ENCODE measurements at places on chromosomes 3 and 15. TPM values are rescaled to one million over a fixed set of nuclear protein-coding genes. Genes with fewer than 3 reads are reported as not detected.

IL20RB gene
- 1.1 TPM for total RNA-seq

CAMK2N2 gene
- total RNA-seq, result 5.0 TPM

GRCh38 chr3:116391296-116392201, 53.7 kb downstream of the LSAMP start:
- H3K4me1 ChIP-seq, result no peaks in the 10 kb centered on the region
- H3K27ac ChIP-seq, result no peak overlapping the region
- H3K36me3 ChIP-seq, result no peaks in the 10 kb centered on the region
- no peak for DNase-seq
- H3K4me3 ChIP-seq, result no peak overlapping the region

DNA sequence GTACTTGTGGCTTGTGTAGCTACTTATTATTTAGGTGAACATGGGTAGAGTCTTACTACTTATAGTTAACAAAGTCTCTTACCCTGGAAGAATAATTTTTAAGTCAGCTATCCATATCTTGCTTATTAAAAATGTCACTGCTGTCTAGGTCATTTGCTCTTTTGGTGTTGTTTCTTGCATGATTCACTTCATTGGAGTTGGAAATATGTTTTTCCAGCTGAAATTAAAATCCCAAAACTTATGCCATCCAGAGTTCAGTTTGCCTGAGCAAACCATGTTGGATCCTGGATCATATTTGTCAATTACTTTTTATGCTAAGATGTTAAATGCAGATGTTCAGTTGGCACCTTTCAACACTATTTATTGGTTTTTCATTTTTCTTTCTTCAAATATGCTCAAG, 421.0 kb upstream of the RBMS3 start:
- H3K4me3 ChIP-seq, result no peak overlapping the region
- no peaks in the 10 kb centered on the region for H3K36me3 ChIP-seq
- DNase-seq, result no peak
- no peaks in the 10 kb centered on the region for H3K27me3 ChIP-seq
- no peaks in the 10 kb centered on the region for H3K4me1 ChIP-seq

DNA sequence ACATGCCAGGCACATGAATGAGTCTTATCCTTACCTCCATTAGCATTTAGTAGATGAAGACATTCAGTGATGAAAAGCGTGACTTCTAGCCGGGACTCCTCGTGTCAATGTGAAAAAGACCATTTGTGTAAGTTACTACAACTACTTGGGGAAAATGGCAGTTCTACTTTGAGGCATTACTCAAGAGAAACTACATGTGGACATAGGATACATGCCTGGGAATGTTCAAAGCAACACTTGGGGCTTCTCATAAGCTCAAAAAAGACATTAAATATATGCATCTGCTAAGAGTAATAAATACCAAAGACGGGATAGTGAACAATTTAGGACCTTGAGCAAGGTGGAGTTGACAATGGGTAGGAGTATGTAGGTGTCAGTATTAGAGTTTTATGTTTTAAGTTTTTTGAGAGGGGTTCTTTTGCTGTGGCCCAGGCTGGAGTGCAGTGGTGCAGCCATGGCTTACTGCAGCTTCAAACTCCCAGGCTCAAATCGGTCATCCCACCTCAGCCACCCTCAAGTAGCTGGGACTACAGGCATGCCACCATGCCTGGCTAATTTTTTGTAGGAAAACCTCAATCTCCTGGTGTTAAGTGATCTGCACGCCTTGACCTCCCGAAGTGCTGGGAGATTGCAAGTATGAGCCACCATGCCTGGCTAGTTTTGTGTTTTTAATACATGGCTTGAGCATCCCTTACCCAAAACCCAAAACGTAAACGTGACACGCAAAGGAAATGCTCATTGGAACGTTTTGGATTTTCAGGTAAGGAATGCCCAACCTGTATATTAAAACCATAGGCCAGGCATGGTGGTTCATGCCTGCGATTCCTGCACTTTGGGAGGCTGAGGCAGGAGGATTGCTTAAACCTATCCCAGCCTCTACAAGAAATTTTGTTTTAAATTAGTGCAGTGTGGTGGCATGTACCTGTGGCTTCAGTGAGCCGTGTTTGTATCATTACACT, 3.9 kb downstream of the RPLP1 start:
- no peaks in the 10 kb centered on the region for H3K27me3 ChIP-seq
- no peak overlapping the region for H3K27ac ChIP-seq
- DNase-seq, result no peak
- peaks cover 41% of the 10 kb centered on the region for H3K4me1 ChIP-seq

KNG1 gene
- not detected for total RNA-seq
